ENCODE measurements at places on chromosomes 1 and 21.

DNA sequence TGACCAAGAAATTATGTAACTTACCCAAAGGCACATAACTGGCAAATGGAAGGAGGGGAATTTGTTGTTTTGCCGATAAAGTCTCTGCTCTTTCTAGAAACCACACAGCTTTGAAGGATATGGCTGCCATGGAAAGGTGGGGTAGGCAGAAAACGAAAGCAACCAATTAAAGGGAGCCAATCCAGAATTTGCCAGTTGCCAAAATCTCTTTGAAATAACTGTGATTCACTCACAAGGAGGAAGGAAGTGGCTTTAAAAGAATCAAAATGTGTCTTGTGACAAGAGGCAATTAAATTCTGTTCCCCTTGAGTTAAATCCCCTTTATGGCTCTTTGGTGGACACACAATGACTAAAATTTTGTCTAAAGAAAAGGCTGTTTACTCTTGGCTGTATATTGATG, 61.2 kb upstream of the CCDC190 start:
- DNase-seq, result no peak

DNA sequence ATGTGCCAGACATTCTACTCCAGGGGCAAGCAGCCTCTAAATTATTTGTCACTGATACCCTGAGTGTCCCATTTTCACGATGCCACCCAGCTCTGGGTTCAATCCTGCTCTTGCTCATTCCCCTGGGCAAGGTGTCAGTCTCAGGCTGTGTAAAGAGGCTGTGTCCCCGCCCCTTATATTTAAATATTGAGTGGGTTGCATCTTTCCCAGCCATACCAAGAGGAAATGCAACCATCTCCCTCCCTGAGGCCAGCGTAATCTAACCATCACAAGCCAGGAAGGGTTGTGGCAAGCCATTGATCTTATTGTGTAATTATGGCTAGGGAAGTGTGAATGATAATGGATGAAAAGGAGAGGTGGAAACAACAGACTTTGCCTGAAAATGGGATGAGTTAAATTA, 54.7 kb upstream of the CLDN14 start:
- DNase-seq, result no peak

- DNase-seq, result no peak
Observed at GRCh38 chr1:93549811-93550210, 101.9 kb downstream of the FNBP1L start.

- DNase-seq, result no peak
Observed at GRCh38 chr1:147417024-147417423, 124.3 kb upstream of the BCL9 start.

DNA sequence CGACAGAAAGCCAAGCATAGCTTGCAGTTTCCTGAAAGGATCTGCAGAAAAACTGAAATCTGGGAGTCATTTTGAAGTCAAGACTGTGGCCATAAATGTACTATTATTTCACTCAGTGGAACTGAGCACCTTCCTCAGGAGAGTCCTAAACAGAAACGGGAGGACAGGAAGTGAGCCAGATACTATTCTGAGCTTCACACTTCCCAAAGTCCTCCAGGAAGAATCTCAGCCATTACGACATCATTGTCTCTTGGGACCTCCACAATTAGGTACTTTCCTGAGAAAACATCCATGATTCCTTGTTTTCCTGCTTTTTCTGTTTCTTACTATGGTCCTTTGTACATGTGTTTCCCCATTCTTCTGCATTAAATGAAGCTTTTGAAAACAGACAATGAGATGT, 299.2 kb upstream of the USP25 start:
- DNase-seq, result no peak

GRCh38 chr21:20661246-20661645, 337.0 kb upstream of the NCAM2 start:
- no peak for DNase-seq

- DNase-seq, result no peak
Observed at GRCh38 chr1:233459968-233460367, 132.4 kb downstream of the MAP3K21 start.

DNA sequence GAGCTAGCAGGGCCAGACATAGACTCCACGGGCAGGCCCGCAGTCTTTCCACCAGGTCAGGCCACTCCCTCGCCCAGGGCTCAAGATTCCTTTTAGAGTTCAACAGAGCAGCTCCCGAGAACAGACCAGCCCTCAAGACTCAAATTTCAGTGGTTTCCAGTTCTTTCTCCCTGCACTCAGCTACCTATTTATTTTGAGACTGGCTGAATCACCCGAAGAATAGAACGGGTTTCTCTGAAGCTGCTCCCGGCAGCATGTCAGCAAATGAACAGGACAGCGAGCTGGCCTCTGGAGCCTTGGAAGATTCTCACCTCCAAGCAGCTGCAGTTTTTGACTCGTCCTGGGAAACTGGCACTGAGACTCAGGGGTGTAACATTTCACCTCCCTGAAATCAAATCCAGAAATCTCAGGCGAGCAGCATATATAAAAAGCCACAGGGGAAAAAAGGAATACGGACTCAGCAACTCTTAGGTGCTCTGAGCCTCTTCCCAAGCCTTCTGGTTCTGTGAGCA, 177.9 kb downstream of the CLIC6 start:
- DNase-seq, result no peak

DNA sequence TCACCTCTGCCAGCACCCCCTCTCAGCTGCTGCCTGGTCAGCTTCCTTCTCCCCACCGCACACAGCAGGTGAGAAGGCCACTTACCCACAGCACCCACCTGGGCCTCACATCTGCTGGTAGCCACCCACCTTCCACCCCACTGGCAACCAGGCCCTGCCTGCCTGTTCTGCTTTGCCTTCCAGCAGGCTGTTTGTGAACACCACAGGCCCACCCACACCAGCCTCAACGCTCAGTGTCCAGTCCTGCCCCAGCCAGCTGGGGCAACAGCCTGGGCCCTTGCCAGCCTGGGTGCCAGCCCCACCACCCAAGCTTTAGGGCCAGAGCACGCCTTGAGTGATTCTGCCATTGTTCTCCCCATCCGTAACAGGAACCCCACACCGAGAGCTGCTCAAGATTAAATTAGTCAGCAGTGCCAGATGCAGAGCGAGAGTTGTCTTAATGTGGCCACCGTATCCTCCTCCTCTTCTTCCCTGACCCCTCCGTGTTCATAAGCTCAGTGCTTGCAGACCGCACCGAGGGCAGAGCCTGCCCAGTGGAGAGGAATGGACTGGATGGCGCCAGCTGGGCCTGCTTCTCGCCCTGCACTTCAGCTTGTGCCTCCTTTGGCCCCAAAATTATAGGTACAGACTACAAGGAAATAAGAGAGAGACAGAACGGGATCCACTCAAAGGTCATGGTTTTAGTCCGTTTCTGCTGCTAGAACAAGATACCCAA, 120.3 kb upstream of the COL6A1 start:
- DNase-seq, result no peak

DNA sequence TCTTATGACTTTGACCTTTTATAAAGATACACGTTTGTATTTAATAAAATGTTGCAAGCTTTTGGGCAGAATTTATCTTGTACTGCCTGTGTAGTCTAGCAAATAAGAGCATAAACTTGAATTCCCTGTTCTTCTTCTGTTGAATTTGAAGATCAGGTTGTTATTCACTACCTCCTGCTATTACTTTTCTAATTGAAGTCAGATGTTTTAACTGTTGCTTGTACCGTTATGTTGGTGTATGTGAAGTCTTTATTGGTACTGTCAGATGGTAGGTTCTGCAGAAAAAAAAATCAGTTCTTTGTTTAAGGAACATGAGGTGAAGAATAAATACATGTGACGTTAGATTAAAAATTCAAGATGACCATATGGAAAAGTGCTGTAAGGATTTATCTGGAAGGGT, 69.1 kb downstream of the DYRK1A start:
- no peak for DNase-seq

- no peak for DNase-seq
Observed at GRCh38 chr1:165218731-165219130, 137.8 kb downstream of the LMX1A start.

DNA sequence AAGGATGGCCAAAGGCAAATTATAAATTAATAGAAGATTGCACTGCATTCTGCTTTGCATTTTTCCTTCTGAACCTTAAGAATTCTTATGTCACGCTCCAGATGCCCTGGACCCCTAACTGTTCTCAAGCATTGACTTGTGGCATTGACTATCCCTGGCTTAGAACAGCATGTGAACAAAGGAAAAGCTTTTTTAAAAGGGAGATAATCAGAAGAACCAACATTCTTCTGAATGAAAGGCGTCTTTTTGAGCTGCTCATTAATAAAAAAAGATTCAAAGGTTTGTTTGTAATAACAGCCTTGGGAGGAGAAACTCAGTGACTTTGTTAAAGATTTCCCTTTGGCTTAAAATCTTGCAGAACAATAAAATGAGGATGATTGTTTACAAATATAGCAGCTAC, 105.5 kb downstream of the TNNI3K start:
- DNase-seq, result no peak

GRCh38 chr21:14991957-14992356, 72.8 kb downstream of the NRIP1 start:
- DNase-seq, result no peak

GRCh38 chr1:200473698-200474371, 64.0 kb upstream of the ZNF281 start:
- DNase-seq, result no peak

GRCh38 chr21:40819071-40819900, 27.7 kb downstream of the DSCAM start:
- no peak for DNase-seq

- DNase-seq, result no peak
Observed at GRCh38 chr21:42781150-42781970, 98.0 kb downstream of the WDR4 start.

DNA sequence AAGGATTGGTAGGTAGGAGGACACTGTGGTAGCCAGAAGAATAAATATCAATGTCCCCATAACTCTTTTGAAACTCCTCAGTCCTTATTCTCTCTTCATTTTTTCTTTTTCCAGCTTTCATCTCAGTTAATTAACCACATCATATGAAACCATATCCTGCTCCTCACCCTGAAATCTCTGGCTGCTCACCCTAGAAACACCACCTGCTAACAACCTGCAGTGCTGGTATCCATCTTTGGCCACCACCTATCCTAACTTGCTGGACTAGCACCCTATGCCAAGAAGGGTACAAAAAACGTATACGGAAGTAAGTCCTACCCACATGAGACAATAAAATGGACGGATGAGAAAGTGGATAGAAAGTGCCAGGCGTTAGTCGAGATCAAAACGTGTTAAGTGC, 13.7 kb upstream of the DPYD start:
- no peak for DNase-seq

DNA sequence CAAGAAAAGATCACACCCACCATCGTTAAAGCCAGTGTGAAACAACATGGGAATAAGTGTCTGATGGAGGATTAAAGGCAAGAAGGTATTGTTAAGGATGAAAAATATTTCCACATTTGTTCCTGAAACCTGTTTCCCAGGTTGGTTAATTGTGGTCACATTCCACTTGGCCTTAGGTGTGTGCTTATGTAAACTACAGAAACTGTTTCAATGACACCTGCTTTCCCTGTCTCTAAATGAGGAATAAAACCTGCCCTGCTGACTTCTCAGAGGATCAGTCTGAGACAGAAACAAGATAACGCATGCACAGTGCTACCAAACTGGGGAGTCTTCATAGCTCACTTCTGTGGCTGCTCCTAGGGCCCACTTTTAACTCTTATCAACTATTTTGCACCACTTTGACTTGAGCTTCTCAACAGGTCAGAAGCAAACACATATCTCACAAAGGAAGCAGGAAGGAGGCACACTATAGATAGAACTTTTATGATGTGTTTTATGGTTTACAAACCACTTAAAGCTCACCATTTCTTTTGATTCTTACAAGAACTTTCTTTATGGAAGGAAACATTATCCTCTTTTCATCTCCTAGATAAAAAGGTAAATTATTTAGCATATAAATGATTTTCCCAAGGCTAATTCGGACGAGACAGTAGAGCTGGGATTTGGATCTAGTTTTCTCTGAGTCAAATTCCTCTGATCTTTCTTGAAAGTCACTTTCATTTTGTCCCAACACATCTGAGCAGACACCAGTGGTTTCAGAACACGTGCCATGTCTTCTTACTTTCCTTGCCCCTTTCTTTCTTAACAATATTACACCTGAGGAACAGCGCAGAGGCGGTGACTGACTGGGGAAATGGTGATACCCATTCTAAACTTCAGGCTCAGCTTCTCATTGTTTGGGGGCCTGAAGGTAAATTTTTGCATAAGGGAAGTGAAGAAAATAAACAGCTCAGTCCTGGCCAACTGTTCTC, 33.4 kb downstream of the CYP2J2 start:
- no peak for DNase-seq

DNA sequence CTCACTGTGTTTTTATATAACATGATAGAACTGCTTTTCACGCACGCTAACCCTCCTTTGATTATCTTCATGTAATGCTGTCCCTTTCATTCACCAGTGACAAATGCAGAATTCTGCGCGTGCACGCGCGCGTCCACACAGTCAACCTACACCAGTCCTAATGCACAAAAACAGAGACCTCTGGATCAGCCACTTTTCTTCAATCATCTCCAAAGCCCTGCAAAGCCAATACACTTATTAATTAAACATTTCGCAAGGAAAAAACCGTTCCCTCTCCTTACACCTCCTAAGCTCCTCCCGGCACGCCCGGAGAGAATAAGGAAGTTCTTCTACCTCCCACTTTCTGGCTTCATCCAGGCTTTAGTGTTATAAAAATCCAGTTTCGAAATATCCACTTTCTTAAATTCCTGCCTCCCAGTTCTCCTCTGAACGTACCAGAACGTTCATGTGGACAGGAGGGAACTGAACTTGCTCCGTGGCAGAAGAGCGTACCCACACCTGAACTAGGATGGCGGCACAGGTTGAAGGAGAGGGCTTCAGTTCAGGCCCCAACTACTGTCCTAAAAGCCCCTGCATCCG, 4.6 kb downstream of the LMX1A start:
- no peak for DNase-seq

- DNase-seq, result peak; percentile 88
Observed at GRCh38 chr1:92485381-92486250, 1.1 kb downstream of the GFI1 start.

- no peak for DNase-seq
Observed at GRCh38 chr1:57976216-57976615, 552.4 kb upstream of the DAB1 start.

DNA sequence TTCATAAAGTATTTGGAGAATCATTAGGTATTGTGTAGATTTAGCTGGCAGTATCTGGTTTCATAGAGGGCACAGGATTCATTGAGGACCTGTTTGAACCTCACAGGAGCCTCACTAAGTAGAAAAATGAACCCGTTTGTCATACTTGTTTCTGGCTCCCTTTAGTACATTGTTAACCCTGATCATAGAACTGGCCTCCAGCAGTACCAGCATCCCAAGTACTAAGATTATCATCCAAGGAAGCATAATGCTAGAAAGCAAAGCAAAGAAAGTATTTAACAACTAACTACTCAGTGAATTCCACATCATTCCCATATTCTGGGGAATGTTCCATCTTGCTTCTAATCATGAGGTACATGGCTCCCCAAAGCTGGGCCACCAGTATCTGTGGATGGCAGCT, 54.9 kb downstream of the IVNS1ABP start:
- no peak for DNase-seq

DNA sequence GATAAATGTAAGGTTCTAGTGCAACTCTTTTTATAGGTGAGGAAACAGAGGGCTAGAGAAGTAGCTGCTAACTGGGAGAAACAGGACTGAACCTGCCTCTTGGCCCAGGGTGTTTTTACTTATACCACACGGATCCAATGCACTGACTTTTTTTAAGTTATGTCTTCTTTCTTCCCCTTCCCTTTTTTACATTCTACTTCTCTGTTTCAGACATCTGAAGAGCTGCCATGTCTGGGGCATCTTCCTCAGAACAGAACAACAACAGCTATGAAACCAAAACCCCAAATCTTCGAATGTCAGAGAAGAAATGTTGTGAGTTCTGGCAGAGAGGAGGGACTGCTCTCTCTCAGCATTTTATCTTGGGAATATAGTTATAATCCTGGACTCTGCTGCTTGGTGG, 1.4 kb downstream of the PFKFB2 start:
- DNase-seq, result no peak

- DNase-seq, result no peak
Observed at GRCh38 chr1:246607462-246607861, 41.2 kb downstream of the CNST start.
